Activated T-cell treated with anti-CD3 and anti-CD28 coated beads, Interleukin-2, amount 50 U/mL, for 4 hours (primary cell): ENCODE measurements at places on chromosomes 6 and 20.

- DNase-seq, result no peak
These were observed 460.2 kb upstream of the BTBD3 start for GRCh38 chr20:11457488-11457887.

DNA sequence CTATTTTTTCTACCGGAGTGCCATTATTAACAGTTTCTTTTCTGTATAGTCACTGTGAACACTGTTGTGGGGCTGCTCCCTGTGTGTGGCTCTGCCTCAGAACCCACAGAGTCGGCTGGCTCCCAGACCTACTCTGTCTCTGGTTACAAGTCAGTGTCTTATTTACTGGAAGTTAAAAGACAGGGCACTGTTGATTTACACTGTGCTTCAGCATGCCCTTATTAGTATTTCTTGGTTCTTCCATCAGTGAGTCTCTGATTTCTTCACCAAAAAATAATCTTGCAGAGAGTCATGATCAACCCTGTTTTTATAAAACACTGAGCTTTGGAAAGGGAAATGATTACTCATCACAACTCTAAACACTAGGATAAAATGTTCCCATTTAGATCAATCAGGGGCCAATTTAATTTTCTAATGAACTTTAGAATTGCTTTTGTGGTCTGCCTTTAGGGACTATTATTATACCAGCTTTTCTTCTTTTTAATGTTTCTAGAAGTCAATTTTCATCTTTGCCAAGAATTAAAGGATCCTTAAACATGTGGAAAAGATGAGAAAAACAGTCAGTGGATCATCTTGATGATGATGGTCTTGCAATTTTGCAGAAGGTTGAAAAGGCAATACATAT is 92.6 kb downstream of the UTRN start:
- no peak for DNase-seq

DNA sequence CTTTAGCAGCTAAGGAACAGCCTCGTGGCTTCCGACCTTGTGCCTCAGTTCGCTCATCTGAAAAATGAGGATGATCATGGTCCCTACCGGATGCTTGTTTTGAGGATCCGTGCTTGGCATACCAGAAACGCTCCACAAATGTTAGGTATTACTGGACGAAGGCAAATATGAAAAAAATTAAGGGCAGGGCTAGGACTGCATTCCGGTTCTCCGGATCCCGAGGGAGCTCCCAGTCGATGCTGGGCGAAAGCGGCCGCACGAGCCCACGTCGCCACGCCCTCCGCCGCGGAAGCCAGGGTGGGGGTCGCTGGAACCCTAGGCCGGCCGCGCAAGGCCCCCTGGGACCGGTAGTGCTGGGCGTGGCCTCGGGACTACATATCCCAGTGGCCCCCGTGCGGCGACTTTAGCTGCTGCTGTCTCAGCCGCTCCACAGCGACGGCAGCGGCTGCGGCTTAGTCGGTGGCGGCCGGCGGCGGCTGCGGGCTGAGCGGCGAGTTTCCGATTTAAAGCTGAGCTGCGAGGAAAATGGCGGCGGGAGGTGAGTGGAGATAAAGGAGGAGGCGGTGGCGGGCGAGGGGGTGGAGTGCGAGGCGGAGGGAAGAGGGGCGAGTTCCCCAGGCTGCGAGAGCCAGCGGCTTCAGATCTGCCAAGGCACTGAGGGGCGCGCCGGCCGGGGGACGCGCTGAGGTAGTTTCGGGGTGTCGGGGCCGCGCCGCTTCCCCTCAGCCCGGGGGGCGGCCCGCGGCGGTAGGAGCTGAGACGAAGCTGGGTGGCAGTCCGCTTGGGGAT is at the start of gene NCOA3:
Gene NCOA3, plus strand, starts transcription at position 406 of the 789 bp plus-strand sequence. CDS start 120,361 bp downstream, outside the sequence.
- peak; percentile 91 for DNase-seq

- no peak for DNase-seq
These were observed 21.6 kb upstream of the FBXO9 start for GRCh38 chr6:53043581-53043980.

GRCh38 chr6:130955755-130956154 is 107.3 kb downstream of the EPB41L2 start:
- no peak for DNase-seq

DNA sequence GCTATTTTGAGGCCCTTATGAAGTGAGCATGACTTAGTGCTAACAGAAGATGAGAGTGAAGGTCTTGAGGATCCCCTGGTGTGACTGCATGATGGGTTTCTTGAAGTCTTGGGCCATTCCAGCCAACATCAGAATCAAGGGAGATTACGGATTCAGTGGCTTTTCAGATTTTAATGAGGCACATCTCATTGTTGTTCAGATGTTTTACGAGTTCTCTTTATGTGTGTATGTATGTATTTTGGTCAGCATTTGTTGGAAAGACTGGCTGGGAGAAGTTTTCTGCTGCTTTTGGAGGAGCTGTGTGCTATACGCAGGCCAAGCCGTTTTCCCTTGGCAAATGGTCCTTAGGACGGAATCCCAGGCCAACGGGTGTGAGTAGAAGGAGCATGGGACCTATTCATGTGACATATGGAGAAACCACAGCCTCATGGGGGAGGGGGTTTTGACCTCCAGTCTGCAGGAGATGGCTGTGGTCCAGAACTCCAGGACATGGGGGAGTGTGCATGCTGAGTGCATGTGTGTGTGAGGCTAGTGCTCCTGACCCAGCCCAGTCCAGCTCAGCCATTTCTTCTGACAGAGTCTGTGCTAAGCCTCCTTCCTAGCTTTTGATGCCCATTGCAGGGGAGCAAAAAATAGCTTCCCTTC is 35.3 kb downstream of the CHMP4B start:
- DNase-seq, result no peak

- no peak for DNase-seq
These were observed 37.2 kb downstream of the SCAND1 start for GRCh38 chr20:35917077-35917476.

- no peak for DNase-seq
These were observed 3.5 kb upstream of the EFHC1 start for GRCh38 chr6:52416629-52417151.

DNA sequence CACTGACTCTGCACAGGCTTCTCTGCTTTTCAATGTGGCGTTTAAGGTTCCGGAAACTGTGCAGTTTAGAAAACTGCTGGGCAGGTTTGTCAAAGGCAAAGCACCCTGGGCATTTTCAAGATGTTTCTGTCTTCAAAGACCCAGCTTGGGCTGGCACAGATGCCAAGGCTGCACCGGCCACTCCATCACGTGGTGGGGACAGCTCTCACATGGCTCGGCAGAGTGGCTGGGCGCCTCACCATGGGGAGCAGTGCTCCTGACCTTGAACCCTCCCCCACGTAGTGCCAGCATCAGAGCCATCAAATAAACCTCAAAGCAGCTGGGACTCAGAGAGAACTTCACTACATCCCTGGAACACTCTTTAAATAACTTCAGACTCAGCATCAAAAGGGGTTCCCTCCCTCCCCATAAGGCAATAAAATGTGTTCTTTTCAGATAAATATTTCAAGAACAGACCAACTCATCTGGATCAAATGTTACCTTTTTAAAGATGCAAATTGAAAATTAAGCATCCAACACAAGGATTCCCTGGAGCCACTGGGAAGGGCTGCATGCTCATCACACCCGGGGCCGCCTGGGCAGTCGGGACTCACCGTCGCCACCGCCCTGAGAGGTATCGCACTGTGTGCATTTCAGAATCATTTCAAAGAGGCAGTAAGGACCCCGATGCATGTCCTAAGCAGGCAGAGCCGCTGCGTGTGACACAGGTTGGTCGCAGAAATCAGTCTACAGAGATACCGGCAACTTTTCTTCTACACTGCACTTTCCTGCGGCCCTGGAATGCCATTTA is 157.1 kb downstream of the CDH4 start:
- no peak for DNase-seq

DNA sequence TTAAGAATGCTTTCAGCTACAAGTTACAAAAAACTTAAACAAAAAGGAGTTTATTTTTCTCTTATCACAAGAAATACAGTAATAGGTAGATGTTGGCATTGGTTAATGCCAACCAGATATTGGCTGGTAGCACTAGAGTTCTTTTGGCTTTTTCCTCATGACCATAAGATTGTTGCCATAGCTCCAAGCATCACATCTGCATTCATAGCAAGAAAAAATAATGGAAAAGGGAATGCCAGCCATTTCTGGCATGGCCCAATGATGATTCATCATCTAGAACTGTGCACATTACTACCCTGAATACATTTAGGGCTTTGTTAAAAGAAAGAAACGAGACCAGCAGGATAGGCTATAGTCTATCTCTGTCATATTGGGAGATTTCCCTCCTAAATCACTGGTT is 20.8 kb upstream of the SIRT5 start:
- no peak for DNase-seq

- no peak for DNase-seq
These were observed 82.9 kb upstream of the MPC1 start for GRCh38 chr6:166465671-166466087.

GRCh38 chr20:24634855-24635254 is 165.4 kb downstream of the SYNDIG1 start:
- DNase-seq, result no peak

DNA sequence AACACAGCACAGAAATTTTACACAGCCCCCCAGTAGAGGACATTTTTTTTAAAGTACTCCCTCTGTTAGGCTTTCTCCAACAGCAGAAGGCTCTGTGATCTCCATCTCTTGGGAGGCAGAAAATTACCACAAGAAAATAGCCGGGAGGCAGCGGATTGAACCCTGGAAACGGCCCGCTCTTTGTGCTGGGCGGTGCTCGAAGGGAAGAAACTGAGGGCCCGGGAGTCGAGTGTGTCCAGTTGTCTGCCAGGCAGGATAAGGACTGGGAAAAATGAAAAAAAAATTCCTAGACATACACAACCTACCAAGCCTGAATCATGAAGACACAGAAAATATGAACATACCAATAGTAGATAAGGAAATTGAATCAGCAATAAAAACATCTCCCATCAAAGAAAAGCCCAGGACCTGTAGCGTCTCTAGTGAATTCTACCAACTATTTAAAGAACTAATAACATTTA is 31.5 kb downstream of the POM121L2 start:
- no peak for DNase-seq

GRCh38 chr6:81996414-81996813 is 243.9 kb upstream of the TENT5A start:
- no peak for DNase-seq

GRCh38 chr6:166413491-166413951 is 30.8 kb upstream of the MPC1 start:
- no peak for DNase-seq

- DNase-seq, result no peak
These were observed 45.3 kb downstream of the RNF24 start for GRCh38 chr20:3970016-3970415.

DNA sequence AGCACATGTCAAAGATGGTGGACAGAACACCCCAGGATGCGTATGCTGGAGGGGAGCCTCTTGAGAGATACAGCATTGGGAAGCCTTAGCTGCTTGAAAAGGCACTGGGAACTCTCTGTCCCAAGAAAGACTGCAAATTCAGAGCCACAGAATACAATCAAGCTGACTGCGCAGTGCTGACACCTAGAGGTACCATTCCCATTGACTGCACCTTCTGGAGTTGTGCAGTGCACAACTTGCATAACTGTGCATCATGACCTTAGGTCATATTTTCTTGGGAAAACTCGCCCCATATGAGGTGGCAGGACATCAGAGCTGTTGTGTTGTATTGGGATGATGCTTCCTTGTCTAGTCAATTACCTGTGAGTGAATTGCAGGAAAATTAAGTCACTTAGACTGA is 646.5 kb upstream of the NOX3 start:
- DNase-seq, result no peak

GRCh38 chr6:43698584-43699349 is 11.2 kb upstream of the MRPS18A start:
- DNase-seq, result no peak

DNA sequence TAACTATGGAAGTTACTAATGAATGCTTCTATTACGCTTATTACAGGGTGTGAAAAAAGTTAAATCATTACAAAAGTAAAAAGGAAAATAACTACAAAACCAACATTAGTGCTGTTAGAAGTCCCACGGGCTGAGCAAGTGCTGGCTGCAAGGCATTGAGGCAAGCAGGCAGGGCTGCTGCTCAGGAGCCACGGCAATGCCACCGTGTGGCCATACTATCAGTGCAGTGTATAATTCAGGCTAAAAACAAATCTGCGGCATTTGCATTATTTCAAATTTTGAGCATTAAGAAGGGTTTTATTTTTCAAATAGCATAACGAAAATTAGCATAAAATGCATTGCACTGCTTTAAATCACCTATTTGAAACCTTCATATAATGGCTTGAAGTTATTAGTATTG is 17.1 kb downstream of the IFNGR1 start:
- no peak for DNase-seq

- no peak for DNase-seq
These were observed 16.2 kb downstream of the TMEM30A start for GRCh38 chr6:75268121-75268987.
